ENCODE measurements at places on chromosomes 5 and 9. TPM values are rescaled to one million over a fixed set of nuclear protein-coding genes. Genes with fewer than 3 reads are reported as not detected.

Gene GPR151
- not detected for total RNA-seq

Gene NTRK2
- 35.6 TPM for total RNA-seq

DNA sequence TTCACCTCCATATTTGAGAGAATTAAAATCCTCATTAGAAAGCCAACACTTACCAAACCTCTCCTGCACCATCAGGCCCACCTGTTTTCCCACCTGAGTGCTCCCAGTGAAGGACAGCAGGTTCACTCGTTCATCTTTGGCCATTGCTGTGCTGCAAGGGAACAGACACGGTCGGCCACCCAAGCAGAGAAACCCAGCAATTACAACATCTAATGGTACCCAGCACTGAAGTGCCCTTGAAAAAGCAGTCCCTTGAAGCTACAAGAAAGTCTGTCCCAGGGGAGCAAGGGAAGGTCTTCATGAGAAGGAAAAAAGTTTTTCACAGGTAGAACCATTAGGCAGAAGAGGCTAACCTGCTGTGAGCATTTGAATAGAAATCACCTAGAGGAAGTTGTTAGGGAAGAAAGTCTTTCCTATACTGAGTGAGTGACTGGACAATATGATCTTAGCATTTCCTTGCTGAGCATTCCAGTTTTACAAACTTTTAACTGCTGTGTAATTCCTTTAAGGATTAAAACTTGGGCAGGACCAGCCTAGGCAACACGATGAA lies 26.7 kb downstream of the ALDH7A1 start:
- DNase-seq, result no peak

DNA sequence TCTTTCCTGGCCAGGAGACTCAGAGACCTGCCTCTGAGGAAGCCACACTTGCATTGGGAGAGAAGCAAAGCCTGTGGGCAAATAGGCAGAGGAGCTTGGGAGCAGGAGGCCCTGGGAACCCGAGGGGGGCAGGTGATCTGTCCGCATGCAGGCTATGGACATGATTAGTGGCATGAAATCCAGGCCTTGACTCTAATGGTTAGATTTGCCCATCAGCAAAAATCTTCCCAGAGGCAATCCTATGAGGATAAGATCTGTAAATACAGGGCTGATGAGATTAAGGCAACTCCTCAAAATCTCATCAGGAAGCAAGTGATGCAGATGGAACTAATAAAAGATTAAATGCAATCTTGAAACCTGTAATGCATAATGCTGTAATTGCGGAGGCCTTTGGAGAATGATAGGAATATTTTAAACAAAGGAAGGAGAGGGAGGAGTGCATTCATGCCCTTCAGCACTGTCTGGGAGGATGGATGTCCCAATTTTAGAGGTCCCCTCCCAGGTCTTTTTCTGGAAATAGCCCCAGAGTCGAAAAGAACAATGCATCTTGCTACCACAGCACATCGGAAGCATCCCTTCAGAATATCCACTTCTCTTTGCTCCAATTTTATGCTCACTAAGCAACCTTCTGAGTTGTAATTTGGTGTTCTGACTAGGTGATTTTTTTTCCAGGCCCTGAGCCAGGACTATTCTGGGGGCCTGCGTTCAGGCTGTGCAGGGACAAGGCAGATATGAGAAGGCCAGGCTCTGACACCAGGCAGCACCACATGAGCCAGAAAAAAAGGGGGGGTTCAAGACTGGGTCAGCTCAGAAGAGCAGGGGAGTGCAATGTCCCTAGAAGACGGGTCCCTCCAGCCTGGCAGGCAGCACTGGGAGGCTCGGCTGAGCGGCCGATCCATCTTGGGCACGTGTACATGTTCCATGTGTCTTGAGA lies 66.5 kb downstream of the MED10 start:
- DNase-seq, result no peak

GRCh38 chr5:34680896-34681295 lies 24.8 kb downstream of the RAI14 start:
- DNase-seq, result no peak
